C1 segment of cervical spinal cord (tissue), 14 donors: ENCODE measurements at places on chromosomes 3 and 15.

GRCh38 chr3:58013973-58014649, 5.9 kb downstream of the FLNB start:
- DNase-seq, result no peak

DNA sequence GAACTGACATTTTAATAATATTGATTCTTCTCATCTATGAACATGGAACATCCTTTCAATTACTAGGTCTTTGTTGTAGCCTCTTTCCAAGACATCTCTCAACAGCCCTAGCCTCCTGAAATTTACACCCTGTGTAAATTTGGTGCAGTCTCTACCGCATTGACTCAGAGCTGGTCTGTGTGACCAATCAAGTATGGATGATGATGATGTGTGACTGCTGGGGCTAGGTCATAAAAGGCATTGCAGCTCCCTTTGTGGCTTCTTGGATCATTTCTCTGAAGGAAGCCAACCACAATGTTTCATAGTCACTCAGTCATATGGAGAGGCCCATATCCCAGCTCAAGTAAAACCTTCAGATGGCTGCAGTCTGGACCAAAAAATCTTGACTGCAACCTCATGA, 62.1 kb upstream of the FAM3D start:
- no peak for DNase-seq

DNA sequence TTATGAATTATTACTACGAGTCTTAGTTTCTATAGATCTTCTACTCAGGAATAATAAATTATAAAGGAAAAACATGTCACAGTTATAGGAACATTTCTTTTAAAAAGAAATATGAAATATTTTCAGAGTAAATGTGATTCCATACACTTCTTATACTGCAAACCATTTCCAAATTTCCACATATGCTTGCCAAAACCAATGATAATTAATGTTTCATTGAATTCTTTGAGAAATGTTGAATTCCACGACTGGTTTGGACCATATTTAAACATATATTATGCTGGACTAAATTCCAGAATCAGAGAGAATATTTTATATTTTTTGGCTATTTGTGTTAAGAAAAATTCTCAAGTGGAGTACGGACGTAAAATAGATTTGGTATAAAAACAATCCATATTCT, 144.6 kb downstream of the EPHA3 start:
- no peak for DNase-seq

DNA sequence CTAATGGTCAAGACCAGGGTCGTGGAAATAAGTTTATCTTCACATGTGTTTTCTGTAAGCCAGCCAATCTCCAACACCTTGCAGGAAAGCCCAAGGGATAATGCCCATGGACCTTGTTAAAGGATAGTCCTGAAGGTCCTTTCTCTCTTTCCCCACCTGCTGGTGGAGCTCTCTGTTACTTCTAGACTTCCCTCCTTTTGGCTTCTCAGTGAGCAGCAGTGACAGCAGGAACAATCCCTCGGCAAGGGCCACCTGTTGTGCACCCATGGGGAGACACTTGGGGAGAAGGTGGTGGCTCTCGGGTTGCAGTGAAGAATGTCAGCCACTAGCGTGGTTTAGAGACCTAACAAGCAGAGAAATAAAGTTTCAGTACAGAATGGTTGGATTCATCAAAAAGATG, 84.0 kb upstream of the OSBPL11 start:
- DNase-seq, result no peak

GRCh38 chr3:160084998-160085397, 96.4 kb downstream of the IL12A start:
- DNase-seq, result no peak

- no peak for DNase-seq
These were observed 165.2 kb upstream of the NUDT16 start for GRCh38 chr3:131216330-131216729.
